ENCODE measurements at places on chromosomes 1 and 21.

- DNase-seq: no peak
Observed at GRCh38 chr1:183279835-183280234, 93.8 kb downstream of the LAMC2 start.

DNA sequence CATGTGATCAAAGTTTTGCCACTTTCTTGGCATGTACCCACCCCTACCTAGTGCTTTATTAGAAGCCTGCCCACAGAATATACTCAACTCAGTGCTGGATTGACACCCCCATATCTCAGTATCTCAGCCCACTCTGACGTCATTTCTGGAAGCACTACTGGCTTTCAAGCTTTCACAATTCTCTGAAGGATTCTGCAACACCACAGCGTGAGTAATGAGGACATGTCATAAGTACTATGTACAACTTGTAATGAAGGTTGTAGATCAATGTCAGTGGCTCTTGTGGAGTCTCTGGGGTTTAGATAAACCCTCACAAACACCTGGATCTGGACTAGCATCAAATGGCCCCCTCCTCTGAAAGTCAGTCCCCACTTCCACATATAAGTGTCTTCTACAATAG, 57.2 kb downstream of the TNFSF4 start:
- DNase-seq: no peak

GRCh38 chr1:39701049-39701439, 9.8 kb upstream of the HPCAL4 start:
- DNase-seq: peak; percentile 73

- no peak for DNase-seq
Observed at GRCh38 chr1:25435397-25436108, 4.9 kb downstream of the MACO1 start.

DNA sequence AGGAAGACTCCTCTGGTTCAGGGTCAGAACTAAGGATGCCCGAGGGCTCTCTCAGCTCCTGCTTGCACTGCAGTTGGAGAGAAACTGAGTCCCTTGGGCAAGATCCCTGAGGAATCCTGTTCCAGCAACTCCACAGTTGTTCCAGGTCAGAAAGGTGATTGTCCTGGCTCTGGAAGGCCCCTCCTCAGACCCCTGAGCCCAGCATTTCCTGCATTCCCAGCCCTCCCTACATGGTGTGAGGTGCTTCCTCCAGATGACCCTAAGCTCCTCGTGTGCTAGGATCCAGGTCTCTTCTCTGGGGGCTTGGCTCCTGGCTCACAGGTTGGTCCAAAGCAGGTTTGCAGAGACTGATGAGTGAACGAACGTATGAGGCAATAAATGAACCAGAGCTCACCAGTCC, 11.5 kb downstream of the LDLRAD1 start:
- no peak for DNase-seq

GRCh38 chr1:59331686-59332620, 35.1 kb downstream of the FGGY start:
- DNase-seq: no peak

DNA sequence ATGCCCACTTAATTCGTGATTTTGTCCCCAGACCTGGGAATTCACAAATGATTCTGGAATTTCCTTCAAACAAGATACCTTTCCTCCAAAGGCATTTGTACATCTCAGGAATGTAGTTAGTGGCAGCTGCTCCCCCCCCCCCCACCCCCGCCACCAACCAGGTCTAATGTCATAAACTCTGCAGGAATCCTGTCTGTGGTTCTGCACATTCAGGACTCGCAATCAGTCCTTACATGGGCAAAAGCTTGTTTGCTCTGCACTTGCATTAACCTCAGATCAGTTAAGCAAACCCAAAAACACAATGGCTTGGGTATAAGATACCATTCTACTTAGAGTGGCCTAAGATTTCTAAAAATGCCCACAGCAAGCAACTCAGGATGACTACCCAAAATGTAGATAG, 143.8 kb downstream of the TGFB2 start:
- DNase-seq: peak; percentile 47

- peak; percentile 76 for DNase-seq
Observed at GRCh38 chr1:185681034-185681633, 53.1 kb upstream of the HMCN1 start.

GRCh38 chr1:227729881-227730629, 5.0 kb downstream of the JMJD4 start:
- DNase-seq: peak; percentile 78

GRCh38 chr1:180131510-180131909, 23.2 kb upstream of the QSOX1 start:
- no peak for DNase-seq

DNA sequence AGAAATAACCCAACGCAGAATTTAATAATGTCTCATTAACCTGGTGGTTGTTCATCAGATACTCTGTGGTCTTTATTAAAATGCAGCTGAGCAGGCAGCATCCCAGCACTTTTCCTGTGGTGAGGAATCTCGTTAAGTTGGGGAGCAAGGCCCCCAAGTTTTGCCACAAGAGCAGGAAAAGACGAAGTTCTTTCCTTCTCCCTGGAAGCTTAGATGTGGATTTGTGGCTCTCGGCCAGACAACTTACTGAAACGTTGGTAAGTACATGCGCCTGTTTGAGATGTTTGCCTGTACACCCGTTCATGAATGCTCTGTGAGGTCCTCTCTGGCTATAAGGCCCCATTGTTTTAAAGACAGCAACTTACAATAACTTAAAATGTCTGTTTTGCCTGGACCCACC, 34.3 kb upstream of the PDE9A start:
- no peak for DNase-seq

GRCh38 chr1:100100202-100100601, 32.5 kb downstream of the SASS6 start:
- no peak for DNase-seq

GRCh38 chr1:113219377-113219776, 146.4 kb downstream of the LRIG2 start:
- peak; percentile 12 for DNase-seq

- DNase-seq: peak; percentile 1
Observed at GRCh38 chr1:116001739-116002487, 25.6 kb downstream of the SLC22A15 start.
